ENCODE measurements at places on chromosomes 7 and 10.

DNA sequence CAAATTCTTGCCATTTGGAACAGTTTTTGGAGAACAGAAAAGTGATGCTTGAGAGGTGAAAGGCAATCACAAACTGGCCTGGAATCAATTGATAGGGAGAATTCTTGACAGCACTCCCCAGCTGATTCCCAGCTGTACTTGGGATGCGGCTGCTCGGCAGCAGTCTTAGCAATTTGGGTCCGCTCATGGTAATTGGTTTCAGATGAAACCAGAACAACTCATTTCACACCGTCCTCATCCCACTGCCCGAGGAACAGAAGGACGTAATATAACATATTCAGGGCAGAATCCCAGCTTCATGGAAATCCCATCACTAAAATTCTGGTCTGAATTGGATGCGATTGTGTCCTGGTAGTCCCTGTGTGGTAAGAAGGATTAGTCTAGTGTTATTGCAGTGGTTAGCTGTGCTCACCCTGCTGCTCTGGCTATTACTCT is 223.3 kb upstream of the FERD3L start:
- DNase-seq: no peak

DNA sequence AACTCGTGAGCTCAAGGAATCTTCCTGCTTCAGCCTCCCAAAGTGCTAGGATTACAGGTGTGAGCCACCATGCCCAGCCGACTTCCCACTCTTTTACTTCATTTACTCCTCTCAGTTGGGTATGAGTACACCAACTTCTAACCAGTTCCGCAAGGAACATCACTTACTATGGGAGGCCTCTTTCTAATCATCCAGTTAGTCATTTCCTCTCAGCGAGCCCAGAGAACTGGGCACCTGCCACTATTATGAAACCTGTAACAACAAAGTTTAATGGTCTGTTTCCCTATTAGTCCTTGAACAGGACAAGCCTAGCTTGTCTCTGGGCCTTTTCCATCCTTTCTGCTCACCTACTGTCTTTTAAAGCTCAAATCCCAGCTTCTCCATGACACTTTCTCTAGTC is 88.8 kb downstream of the DNMBP start:
- DNase-seq: no peak

DNA sequence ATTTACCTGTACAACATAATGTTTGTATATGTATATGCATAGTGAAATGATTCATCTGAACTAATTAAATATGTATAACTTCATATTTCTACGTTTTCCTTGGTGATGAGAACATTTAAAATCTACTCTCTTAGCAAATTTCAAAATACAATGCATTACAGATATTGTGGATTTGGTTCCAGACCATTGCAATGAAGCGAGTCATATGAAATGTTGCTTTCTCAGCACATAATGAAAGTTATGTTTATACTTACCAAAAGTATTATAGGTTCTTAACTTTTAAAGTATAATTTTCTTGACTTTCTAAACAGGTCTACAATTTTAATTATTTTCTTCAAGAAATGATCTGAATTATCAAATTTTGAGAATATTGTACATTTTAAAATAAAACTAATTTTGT is 189.2 kb downstream of the CSTF2T start:
- no peak for DNase-seq

GRCh38 chr10:45379891-45380540 is 6.0 kb downstream of the ALOX5 start:
- no peak for DNase-seq

DNA sequence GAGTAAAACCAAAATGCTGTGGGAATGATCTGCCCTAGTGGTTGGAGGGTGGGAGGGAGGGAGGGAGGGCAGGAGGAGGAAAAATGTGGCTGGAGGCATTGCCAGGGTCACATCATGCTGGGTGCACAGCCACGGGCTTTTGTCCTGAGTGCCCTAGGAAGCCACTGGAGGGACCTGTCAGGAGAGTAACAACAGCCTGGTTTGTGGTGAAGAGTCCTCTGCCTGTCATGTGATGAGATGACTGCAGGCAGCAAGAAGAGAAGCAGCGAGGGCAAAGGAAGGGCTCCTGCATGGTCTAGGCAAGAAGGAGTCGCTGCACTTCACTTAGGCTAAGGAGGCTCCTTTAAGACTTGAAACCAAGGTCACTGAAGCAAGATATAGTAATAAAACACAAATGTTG is 65.6 kb downstream of the PKD1L1 start:
- no peak for DNase-seq
